ENCODE measurements at places on chromosomes 5 and 9. TPM values are rescaled to one million over a fixed set of nuclear protein-coding genes. Genes with fewer than 3 reads are reported as not detected.

DNA sequence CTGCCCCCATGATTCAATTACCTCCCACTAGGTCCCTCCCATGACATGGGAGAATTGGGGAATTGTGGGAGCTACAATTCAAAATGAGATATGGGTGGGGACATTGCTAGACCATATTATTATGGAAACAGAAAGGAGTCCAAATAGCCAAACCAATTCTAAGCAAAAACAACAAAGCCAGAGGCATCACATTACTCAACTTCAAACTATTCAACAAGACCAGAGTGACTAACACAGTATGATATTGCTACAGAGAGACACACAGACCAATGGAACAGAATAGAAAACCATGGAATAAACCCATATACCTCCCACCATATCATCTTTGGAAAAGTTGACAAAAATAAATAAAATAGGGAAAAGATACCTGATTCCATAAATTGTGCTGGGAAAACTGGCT is 710.5 kb upstream of the CDH9 start:
- no peaks in the 10 kb centered on the region for H3K4me1 ChIP-seq
- no peak overlapping the region for H3K27ac ChIP-seq
- H3K4me3 ChIP-seq, result no peak overlapping the region
- H3K27me3 ChIP-seq, result no peaks in the 10 kb centered on the region
- no peak for DNase-seq

GRCh38 chr9:95736891-95737522 is 138.5 kb upstream of the ERCC6L2 start:
- H3K36me3 ChIP-seq, result no peaks in the 10 kb centered on the region
- no peaks in the 10 kb centered on the region for H3K27me3 ChIP-seq
- H3K4me1 ChIP-seq, result no peaks in the 10 kb centered on the region
- no peak for DNase-seq

GHR gene
- 1.5 TPM for total RNA-seq

GRCh38 chr5:111545031-111545430 is 32.7 kb upstream of the STARD4 start:
- no peaks in the 10 kb centered on the region for H3K4me1 ChIP-seq
- no peaks in the 10 kb centered on the region for H3K27me3 ChIP-seq
- H3K36me3 ChIP-seq, result no peaks in the 10 kb centered on the region
- DNase-seq, result no peak

PDE6A gene
- total RNA-seq, result not detected

DNA sequence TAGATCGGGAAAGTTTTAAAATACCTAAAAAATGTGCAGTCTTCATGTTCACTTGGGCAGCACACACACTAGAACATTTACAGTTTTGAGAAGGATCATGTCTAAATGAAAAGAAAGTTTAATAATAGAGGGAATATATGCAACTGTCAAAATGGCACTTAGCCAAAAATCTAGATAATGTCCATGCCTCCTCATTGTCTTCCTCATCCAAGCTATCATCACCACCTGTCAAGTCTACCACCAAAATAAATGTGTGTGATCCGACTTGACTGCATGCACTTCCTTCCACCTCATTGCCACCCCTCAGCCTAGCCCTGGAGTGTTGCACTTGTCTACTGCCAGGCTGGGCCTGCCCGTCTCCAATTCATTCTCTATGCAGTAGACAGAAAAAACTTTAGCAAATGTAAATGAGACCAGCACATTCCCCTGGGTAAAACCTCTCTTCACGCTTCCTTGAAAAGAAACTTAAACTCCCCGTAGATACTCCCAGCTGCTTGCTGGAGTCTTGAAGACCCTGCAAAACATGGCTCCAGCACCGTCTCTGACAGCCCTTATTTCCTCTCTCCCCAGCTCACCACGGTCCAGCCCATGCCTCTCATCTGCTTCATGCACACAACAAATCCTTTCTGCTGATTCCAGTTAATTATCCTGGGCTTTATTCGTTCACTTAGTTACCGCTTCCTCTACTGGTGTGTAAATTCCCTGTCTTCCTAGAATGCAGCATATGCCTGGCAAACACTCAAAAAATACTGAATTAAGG is 66.9 kb downstream of the FANCC start:
- no peaks in the 10 kb centered on the region for H3K36me3 ChIP-seq
- H3K27me3 ChIP-seq, result no peaks in the 10 kb centered on the region
- peaks cover 10% of the 10 kb centered on the region for H3K4me1 ChIP-seq
- no peak for DNase-seq
- no peak overlapping the region for H3K4me3 ChIP-seq

PCDHB10 gene
- 0.90 TPM for total RNA-seq

GRCh38 chr9:98997604-98998003 is 53.9 kb downstream of the COL15A1 start:
- no peak overlapping the region for H3K27ac ChIP-seq
- H3K36me3 ChIP-seq, result no peaks in the 10 kb centered on the region
- H3K27me3 ChIP-seq, result no peaks in the 10 kb centered on the region
- no peaks in the 10 kb centered on the region for H3K4me1 ChIP-seq

GRCh38 chr5:119435436-119436132 is 16.7 kb upstream of the HSD17B4 start:
- no peaks in the 10 kb centered on the region for H3K36me3 ChIP-seq
- H3K4me3 ChIP-seq, result no peak overlapping the region
- peak; percentile 53 for DNase-seq
- H3K27me3 ChIP-seq, result no peaks in the 10 kb centered on the region

DNA sequence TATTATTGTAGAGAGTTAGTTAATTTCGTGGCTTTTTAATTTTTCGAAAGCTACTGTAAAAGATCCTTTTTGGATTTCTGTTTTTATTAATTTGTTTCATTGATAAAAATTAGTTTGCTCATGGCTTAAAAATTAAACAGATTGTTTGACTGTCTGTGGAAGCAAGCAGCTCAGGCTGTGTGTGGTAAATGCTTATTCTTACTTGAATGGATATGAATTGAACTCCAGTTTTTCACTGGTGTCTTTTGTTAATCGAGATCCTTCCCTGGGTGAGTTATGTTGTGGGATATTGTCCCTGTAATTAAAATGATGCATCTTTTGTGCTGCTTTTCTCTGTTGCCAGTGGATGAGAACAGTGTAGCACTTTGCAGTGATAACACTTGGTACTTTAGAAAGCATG is 75.3 kb downstream of the PIK3R1 start:
- DNase-seq, result no peak
- H3K36me3 ChIP-seq, result no peaks in the 10 kb centered on the region
- no peak overlapping the region for H3K27ac ChIP-seq
- no peak overlapping the region for H3K4me3 ChIP-seq
- no peaks in the 10 kb centered on the region for H3K27me3 ChIP-seq
- H3K4me1 ChIP-seq, result peaks cover 28% of the 10 kb centered on the region

GRCh38 chr5:126138281-126138931 is 284.8 kb upstream of the GRAMD2B start:
- H3K4me1 ChIP-seq, result no peaks in the 10 kb centered on the region
- DNase-seq, result no peak
- no peaks in the 10 kb centered on the region for H3K27me3 ChIP-seq
- no peak overlapping the region for H3K4me3 ChIP-seq
- H3K27ac ChIP-seq, result no peak overlapping the region

- no peaks in the 10 kb centered on the region for H3K36me3 ChIP-seq
- H3K27ac ChIP-seq, result no peak overlapping the region
- H3K4me1 ChIP-seq, result peaks cover 51% of the 10 kb centered on the region
- H3K27me3 ChIP-seq, result no peaks in the 10 kb centered on the region
- H3K4me3 ChIP-seq, result no peak overlapping the region
Measured at GRCh38 chr9:14175778-14176177, 138.2 kb downstream of the NFIB start.

GRCh38 chr9:89837162-89837933 is 232.5 kb downstream of the GADD45G start:
- no peak overlapping the region for H3K4me3 ChIP-seq
- no peaks in the 10 kb centered on the region for H3K36me3 ChIP-seq
- H3K27ac ChIP-seq, result no peak overlapping the region
- H3K27me3 ChIP-seq, result no peaks in the 10 kb centered on the region
- peaks cover 6% of the 10 kb centered on the region for H3K4me1 ChIP-seq
- no peak for DNase-seq

OCLN gene
- 39.9 TPM for total RNA-seq

GRCh38 chr9:129485145-129485774 is 135.6 kb downstream of the C9orf50 start:
- no peaks in the 10 kb centered on the region for H3K36me3 ChIP-seq
- no peak overlapping the region for H3K27ac ChIP-seq
- H3K4me3 ChIP-seq, result no peak overlapping the region
- H3K4me1 ChIP-seq, result peaks cover 34% of the 10 kb centered on the region

HTR4 gene
- not detected for total RNA-seq

- no peaks in the 10 kb centered on the region for H3K27me3 ChIP-seq
- H3K4me1 ChIP-seq, result peaks cover 35% of the 10 kb centered on the region
- DNase-seq, result peak; percentile 49
- H3K36me3 ChIP-seq, result no peaks in the 10 kb centered on the region
Measured at GRCh38 chr5:68216245-68217046, 890 bp downstream of the PIK3R1 start.

MFAP3 gene
- total RNA-seq, result 8.9 TPM

ANKRD18B gene
- total RNA-seq, result 0.51 TPM

DNA sequence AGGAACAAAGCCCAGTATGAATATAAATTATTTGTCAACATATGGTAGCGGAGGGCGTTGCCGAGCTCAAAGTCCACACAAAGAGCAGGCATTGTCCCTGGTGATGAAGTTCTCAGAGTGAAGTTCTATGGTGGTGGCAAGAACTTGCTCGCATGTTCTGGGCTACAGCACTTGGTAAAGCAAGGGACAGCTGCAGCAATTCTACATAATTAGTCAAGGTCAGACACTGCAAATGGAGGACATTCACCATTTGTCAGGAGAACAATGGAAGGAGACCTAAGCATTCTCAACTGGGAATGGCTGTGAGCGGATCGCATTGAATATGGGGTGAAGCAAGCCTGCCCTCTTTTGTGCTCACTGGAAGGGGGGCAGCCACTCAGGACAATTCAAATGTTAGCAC is 503.8 kb upstream of the ADAMTS16 start:
- H3K36me3 ChIP-seq, result no peaks in the 10 kb centered on the region
- H3K27ac ChIP-seq, result no peak overlapping the region
- H3K4me1 ChIP-seq, result no peaks in the 10 kb centered on the region
- DNase-seq, result no peak
- no peak overlapping the region for H3K4me3 ChIP-seq

DNA sequence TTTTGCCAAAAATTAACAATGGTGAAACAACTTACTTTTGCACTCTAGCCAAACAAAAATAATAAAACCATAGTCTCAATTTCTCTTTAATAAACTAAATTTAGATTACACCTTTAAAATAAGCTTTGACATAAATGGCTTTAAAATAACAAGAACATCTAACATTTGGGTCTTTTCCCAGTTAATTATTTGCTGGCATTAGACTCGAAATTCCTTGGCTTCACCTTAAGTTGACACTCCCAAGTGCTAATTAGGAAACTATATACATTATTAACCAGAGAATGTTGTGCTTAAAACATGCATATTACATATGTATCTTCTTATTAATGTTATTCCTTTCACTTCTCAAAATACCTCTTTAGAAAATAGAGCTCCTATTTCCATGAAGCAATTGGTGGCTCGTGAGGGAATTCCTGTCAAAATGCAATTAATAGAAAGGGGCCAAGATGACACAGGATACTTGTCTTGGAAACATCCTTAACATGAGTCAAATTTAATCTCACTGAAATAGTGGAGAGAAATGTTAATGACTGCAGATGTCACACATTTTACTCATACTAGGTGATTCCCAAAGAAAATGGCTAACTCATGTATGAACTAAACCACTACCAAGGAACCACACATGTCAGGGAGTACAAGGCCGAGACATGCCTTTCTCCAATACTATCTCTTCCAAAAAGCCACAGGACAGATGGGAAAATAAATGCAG is 932.9 kb upstream of the DMAC1 start:
- no peak overlapping the region for H3K4me3 ChIP-seq
- DNase-seq, result no peak
- no peaks in the 10 kb centered on the region for H3K27me3 ChIP-seq
- no peak overlapping the region for H3K27ac ChIP-seq
- H3K36me3 ChIP-seq, result no peaks in the 10 kb centered on the region

- peaks cover 17% of the 10 kb centered on the region for H3K36me3 ChIP-seq
- H3K27me3 ChIP-seq, result no peaks in the 10 kb centered on the region
- no peak overlapping the region for H3K4me3 ChIP-seq
- H3K27ac ChIP-seq, result no peak overlapping the region
- no peak for DNase-seq
- no peaks in the 10 kb centered on the region for H3K4me1 ChIP-seq
Measured at GRCh38 chr5:1058083-1058945, 49.7 kb downstream of the NKD2 start.

TMC1 gene
- not detected for total RNA-seq

SPATA31E1 gene
- not detected for total RNA-seq

DNA sequence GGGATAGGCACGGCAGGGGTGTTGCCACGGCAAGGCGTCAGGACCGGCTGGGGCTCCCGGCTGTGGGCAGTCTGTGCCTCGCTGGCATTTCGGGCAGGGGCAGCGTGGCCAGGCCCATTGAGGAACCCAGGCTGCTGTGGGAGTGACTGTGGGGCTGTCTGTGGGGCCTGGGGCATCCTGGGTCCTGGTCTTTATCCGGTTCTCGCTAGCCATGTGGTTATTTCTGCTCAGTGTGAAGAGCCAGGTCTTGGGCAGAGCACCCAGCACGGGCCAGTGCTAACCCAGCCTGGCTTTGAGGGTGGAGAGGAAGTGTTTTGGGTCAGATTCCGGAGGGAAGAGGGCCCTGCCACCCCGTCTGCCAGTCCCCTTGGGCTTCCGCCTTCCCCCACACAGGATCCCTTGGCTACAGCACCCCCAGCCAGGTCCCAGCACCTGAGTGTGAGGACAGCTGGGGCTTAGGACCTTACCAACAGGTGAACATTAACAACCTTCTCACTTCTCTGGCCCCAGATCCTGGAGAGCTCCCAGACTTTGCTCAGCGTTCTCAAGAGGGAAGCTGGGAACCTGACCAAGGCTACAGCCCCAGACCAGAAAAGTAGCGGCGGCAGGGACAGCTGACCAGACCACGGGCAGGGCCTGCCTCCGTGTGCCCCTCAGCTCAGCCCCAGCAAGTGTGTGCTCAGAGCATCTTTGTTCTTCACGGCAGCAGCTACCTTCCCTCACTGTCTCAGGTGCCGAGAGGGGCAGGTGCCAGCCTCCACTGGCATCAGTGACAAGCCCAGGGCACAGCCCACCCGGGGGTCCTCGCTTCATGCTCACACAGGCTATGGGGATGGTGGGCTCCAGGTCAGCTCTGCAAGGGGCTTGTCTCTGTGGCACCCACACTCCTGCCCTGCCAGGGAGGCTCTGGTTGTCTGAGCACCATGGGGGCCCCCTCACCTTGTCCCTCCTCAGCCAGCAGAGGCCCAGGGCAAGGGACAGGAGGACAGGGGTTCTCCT is 1.1 kb downstream of the SSNA1 start:
- H3K4me3 ChIP-seq, result peak overlapping the region; percentile 91
- peak overlapping the region; percentile 95 for H3K27ac ChIP-seq
- H3K27me3 ChIP-seq, result no peaks in the 10 kb centered on the region
- no peak for DNase-seq

- no peaks in the 10 kb centered on the region for H3K4me1 ChIP-seq
- no peaks in the 10 kb centered on the region for H3K36me3 ChIP-seq
- peak overlapping the region; percentile 50 for H3K27ac ChIP-seq
- peak overlapping the region; percentile 79 for H3K4me3 ChIP-seq
- H3K27me3 ChIP-seq, result no peaks in the 10 kb centered on the region
Measured at GRCh38 chr5:9544056-9544455, 1.8 kb downstream of the SEMA5A start.
